Pancreas (tissue), 10 donors: ENCODE measurements at places on chromosomes 16 and 17. TPM values are rescaled to one million over a fixed set of nuclear protein-coding genes. Genes with fewer than 3 reads are reported as not detected.
A peak's percentile ranks its signal among the peaks of the same experiment; 100 is the strongest.

Gene NKD1
- 5.2 TPM for total RNA-seq

Gene HSPB9
- total RNA-seq, result 0.40 TPM

DNA sequence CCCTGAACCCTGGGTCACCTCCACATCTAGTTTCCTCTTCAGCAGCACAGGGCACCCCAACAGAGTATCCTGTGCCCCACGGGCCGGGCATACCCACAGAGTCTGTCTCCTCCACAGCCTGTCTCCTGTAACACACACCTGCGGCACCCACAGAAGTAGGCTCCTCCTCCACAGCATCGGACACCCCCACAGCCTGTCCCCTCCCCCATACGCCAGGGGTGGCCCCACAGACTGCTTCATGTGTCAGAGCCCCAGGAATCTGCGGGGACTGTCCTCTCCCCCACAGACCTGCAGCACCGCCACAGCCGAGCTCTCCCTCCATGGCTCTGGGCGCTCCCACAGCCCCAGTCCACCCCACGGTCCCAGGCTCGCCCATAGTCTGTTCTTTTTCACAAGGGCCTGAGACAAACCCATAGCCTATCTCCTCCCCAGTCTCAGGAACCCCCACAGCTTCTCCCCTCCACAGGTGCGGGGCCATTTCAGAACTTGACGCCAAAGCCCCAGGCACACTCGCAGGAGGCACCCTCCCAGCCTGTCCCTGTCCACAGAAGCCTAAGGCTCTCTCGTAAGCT is 1.4 kb downstream of the KIAA0753 start:
- H3K4me3 ChIP-seq, result no peak overlapping the region
- peaks cover 23% of the 10 kb centered on the region for H3K4me1 ChIP-seq
- DNase-seq, result no peak
- no peaks in the 10 kb centered on the region for H3K27me3 ChIP-seq
- peaks cover 7% of the 10 kb centered on the region for H3K36me3 ChIP-seq
- no peak overlapping the region for H3K27ac ChIP-seq

- H3K4me1 ChIP-seq, result no peaks in the 10 kb centered on the region
- no peak overlapping the region for H3K27ac ChIP-seq
- H3K27me3 ChIP-seq, result no peaks in the 10 kb centered on the region
- DNase-seq, result no peak
- no peak overlapping the region for H3K4me3 ChIP-seq
- H3K36me3 ChIP-seq, result no peaks in the 10 kb centered on the region
Measured at GRCh38 chr17:60439501-60439900, 17.2 kb downstream of the CHCT1 start.

GRCh38 chr17:82213251-82214011 is 789 bp upstream of the CCDC57 start:
- H3K27me3 ChIP-seq, result no peaks in the 10 kb centered on the region
- peak overlapping the region; percentile 47 for H3K27ac ChIP-seq
- H3K36me3 ChIP-seq, result no peaks in the 10 kb centered on the region
- no peak for DNase-seq

GRCh38 chr16:21214086-21214485 is 2.7 kb upstream of the ZP2 start:
- H3K27ac ChIP-seq, result no peak overlapping the region
- no peaks in the 10 kb centered on the region for H3K36me3 ChIP-seq
- no peak for DNase-seq
- H3K27me3 ChIP-seq, result no peaks in the 10 kb centered on the region
- H3K4me1 ChIP-seq, result no peaks in the 10 kb centered on the region

GRCh38 chr17:72725433-72726068 is 366.9 kb downstream of the SLC39A11 start:
- no peaks in the 10 kb centered on the region for H3K27me3 ChIP-seq
- DNase-seq, result peak; percentile 26
- no peak overlapping the region for H3K27ac ChIP-seq
- H3K36me3 ChIP-seq, result no peaks in the 10 kb centered on the region
- no peak overlapping the region for H3K4me3 ChIP-seq
- H3K4me1 ChIP-seq, result no peaks in the 10 kb centered on the region
